ENCODE measurements at places on chromosomes 6 and 20. TPM values are rescaled to one million over a fixed set of nuclear protein-coding genes. Genes with fewer than 3 reads are reported as not detected.

Gene HDGFL1
- total RNA-seq: not detected

Gene PRND
- total RNA-seq: not detected

Gene MICAL1
- 43.3 TPM for total RNA-seq

Gene SUMO4
- 0.16 TPM for total RNA-seq

Gene SLC17A1
- total RNA-seq: not detected

Gene METTL24
- not detected for total RNA-seq

Gene SSTR4
- total RNA-seq: not detected

Gene LY6G5B
- total RNA-seq: 2.3 TPM

Gene SPEF1
- not detected for total RNA-seq

Gene ZNF165
- 4.7 TPM for total RNA-seq

Gene PXDC1
- 59.0 TPM for total RNA-seq

Gene TMEM14B
- total RNA-seq: 76.3 TPM

Gene SALL4
- not detected for total RNA-seq

Gene TSHZ2
- 4.2 TPM for total RNA-seq

Gene TSPO2
- not detected for total RNA-seq

Gene ZKSCAN8
- total RNA-seq: 5.0 TPM

Gene TGM3
- not detected for total RNA-seq

Gene VSX1
- total RNA-seq: not detected

Gene OGFR
- total RNA-seq: 36.6 TPM

Gene RFX6
- total RNA-seq: not detected

Gene TRPC4AP
- 49.3 TPM for total RNA-seq

Gene SLC17A3
- not detected for total RNA-seq

Gene NFKBIL1
- 12.2 TPM for total RNA-seq

Gene SIRPB1
- 1.1 TPM for total RNA-seq

Gene BTBD3
- 11.5 TPM for total RNA-seq

Gene RGS17
- total RNA-seq: 0.47 TPM

Gene SLC2A10
- 0.16 TPM for total RNA-seq

Gene GUCA1A
- total RNA-seq: 0.11 TPM

Gene RAB22A
- total RNA-seq: 12.6 TPM

Gene RAB44
- total RNA-seq: not detected

Gene KCNQ2
- total RNA-seq: not detected

Gene TMEM217
- 0.23 TPM for total RNA-seq

Gene FAM83C
- 1.0 TPM for total RNA-seq

Gene FLRT3
- total RNA-seq: 38.8 TPM

Gene FOXF2
- 0.49 TPM for total RNA-seq

Gene RAD21L1
- not detected for total RNA-seq

Gene PGC
- total RNA-seq: not detected

Gene BIRC7
- not detected for total RNA-seq

Gene MAPK13
- 45.2 TPM for total RNA-seq

Gene WFDC2
- not detected for total RNA-seq

Gene TPD52L2
- 146 TPM for total RNA-seq

Gene OPRL1
- total RNA-seq: 0.30 TPM

Gene FAM50B
- 7.9 TPM for total RNA-seq

Gene ECT2L
- total RNA-seq: not detected
